Upper lobe of right lung (tissue), 1 donor: ENCODE measurements at places on chromosomes 6 and 20.

DNA sequence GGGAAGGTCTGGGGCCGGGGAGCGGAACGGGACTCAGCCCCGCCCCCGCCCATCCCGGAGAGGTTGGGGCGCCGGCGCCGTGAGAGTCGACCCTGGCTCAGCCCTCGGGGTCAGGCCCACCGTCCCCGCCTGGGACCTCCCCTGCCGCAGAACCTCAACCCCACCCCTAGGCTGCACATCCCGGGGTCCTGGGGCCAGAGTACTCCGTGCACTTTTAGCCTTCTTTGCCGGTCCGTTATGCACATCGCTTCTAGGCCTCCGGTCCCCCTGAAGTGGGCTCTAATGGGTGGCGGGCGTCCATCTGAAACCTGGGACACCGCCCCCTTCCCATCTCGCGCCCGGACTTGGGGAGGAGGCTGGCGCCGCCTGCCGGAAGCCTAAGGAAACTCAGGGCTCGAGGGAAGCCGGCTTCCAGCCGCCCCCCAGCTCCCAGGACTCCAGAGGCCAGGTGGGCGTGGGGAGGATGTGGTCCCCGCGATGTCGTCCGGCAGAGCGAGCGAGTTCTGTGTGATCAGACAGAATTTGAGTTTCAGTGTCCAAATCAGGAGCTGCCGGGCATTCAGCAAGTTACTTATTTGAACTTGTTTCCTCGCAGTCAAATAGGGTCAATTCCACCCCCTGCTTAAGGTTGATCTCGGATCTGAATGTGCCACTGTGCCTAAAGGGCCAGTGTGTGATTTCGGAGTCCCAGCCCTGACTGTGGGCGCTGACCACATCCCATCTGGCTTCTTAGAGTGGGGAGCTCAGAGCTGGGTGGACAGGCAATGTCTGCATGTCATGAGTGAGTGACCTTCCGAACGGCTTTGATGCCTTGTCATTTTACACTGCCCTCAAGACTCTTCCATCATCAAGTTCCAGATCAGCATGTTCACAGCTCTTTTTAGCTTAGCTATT is 47.6 kb downstream of the CPXM1 start:
- no peak for DNase-seq

DNA sequence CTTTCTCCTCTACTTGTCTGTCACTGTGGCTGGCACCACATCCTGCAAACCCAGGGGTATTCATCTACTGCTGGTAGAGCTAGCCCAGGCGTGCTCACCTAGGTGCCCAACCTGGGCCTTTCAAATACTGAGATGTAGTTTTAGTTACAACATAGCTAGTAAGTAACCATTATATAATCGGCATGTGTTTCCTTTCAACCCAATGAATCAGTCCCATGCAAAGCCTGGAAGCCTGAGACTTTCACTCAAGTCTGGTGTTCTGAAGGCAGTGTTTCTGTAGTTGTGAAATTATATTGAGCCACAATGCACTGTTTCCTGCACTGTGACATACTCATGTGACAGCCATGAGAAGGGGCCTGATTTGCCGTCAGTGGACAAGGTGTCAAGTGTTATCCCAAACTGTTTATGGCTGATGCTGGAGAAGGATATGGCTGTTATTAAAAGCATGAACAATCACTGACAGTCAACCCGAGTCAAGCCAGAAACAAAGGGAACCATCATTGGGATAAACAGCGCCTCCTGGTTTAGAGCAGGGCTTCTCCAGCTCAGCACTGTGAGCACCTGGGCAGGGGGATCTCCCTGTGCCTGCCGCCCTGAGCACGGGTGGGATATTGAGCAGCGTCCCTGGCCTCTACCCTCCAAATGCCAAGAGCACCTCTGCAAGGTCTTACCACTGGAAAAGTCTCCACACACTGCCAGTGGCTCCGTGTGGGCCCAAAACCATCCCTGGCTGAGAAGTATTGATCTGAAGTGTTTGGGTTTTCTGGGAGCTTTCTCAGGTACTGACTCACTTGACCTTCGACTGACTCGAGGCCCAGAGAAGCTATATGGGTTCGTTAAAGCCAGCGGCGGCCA is 1.6 kb downstream of the PSMA7 start:
- DNase-seq: no peak

GRCh38 chr6:110799189-110799588 is 16.1 kb downstream of the CDK19 start:
- no peak for DNase-seq

GRCh38 chr6:75608956-75609533 is 7.4 kb downstream of the SENP6 start:
- DNase-seq: no peak

DNA sequence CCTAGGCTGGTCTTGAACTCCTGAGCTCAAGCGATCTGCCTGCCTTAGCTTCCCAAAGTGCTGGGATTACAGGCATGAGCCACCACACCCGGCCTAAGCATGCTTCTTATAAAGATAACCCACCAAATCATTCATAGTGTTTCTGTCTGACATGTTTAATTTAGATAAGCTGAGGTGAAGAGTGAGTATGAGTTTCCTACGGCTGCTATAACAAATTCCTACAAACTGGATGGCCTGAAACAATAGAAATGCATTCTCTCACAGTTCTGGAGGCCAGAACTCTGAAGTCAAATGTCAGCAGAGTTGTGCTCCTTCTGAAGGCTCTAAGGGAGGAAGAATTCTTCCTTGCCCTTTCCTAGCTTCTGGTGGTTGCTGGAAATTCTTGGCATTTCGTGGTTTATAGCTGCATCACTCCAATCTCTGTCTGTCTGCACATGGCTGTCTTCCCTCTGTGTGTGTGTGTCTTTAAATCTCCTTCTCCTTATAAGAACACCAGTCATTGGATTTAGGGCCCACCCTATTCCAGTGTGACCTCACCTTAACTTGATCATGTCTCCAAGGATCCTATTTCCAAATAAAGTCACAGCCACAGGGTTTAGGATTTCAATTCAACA is 29.9 kb downstream of the MAPK13 start:
- no peak for DNase-seq

DNA sequence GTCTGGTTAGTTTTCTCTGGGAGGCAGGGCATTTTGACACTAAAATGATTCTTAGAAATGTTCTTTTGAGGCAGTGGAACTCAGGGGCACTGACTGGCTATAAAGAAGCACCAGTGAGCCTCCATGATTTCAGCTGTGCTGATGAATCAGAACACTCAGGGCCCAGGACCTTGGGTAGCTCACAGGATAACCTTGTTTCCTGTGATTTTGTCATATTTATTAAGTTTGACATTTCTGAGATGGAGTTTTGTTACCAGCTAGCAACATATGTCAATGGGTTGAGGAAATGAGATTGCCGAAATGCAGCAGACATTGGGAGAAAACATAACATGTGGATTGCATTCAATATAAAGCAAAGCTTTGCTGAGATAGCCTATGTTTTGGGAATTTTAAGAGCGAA is 802.4 kb downstream of the EYS start:
- DNase-seq: no peak

- DNase-seq: no peak
Measured at GRCh38 chr6:164345327-164345726, 930.8 kb downstream of the QKI start.

DNA sequence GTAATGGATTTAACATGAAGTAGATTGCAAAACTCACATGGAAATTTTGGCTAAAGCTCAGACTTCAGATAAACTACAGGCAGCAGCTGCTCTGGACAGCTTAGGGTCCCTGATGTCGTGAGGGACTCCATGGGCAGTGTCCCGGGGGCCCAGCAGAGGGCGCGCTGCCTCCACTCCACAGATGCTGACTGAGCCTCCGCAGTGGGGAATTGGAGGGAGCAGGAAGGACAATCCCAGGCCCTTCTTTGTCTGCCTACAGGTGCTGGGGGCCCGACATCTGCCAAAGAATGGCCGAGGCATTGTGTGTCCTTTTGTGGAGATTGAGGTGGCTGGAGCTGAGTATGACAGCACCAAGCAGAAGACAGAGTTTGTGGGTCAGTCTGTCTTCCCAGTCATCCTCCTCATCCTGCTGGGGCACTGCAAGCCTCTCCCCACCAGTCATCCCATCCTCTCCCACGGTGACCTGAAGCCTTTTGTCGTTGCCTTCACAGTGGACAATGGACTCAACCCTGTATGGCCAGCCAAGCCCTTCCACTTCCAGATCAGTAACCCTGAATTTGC is 35.9 kb downstream of the PLCG1 start:
- peak; percentile 88 for DNase-seq

DNA sequence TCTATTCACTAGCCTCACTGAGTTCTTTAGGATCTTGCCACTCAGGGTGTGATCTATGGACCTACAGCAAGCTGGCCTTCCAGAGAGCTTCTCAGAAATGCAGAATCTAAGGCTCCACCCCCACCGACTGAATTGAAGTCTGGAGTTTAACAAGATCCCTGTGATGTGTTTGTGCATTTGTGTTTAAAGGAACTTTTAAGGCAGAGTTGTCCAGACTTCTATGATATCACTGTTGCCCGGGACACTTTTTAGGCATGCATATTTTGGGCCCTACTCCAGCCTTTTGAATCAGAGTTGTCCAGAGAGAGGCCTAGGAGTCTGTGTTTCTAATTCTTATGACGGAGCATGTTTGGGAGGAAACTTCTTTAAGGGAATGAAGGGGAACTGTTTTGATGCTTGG is 232.3 kb downstream of the QKI start:
- DNase-seq: no peak

GRCh38 chr6:106642476-106642875 is 13.1 kb downstream of the QRSL1 start:
- no peak for DNase-seq

GRCh38 chr6:29547573-29547972 is 12.0 kb downstream of the UBD start:
- no peak for DNase-seq

DNA sequence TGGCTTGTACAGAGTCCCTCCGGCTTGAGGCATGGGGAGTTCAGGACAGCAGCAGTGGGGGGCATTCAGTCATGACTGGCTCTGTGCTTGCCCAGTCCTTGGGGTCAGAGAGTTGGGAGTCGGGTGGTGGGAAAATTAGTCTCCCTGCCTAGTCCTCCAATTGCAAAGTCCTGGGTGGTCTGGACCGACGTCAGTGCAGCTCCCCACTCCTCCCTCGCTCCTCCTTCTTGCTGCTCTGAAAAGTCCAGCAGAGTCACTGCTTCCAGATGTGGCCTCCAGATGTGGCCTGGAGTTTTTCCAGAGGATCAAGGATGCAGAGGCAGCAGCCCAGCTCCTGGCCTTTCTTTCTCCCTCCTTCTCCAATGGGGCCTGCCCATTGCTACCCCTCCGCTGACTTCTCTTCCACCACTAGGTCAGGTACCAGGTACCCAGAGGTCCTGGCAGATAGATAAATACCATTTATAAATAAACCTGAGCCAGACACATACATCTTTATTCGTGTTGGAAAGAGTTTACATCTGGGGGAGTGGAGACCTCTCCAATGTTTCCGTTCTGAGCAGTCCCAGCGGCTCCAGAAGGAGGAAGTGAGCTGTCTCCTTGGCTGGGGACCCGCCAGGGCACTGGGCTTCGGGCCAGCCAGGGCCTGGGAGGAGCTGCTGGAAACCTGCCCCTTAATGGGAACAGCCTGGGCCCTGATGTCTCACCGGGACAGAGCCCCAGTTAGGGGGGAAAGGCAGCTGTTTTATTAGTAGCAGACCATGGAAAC is 49.0 kb upstream of the RNF24 start:
- DNase-seq: peak; percentile 91

- no peak for DNase-seq
Measured at GRCh38 chr6:53009056-53009455, 14.0 kb upstream of the GSTA4 start.

GRCh38 chr6:127117979-127118297 is 533 bp upstream of the RSPO3 start:
- peak; percentile 60 for DNase-seq

DNA sequence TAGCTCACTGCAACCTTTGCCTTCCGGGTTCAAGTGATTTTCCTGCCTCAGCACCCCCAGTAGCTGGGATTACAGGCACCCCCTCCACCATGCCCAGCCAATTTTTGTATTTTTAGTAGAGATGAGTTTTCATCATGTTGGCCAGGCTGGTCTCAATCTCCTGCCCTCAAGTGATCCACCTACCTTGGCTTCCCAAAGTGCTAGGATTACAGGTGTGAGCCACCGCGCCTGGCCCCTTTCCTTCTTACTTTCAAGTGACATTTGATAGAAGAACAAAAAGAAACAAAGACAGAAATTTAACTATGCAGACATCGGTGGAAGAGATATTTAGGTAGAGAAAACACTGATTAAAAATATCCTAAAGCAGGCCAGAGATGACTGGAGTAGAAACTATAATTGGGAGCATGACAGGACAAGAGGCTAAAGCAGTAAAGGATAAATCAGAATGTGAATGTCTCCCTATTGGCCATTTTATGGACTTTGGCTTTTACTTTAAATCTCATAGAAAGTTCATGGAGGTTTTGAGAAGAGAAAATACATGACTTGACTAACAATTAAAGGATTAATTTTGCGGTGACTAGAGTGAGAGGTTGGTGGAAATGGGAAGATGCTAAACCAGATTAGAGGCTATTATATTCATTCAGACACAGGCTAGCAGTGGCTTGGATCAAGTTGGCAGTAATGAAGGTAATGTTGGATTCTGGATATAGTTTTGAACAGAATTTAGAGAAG is 2.2 kb upstream of the EYS start:
- no peak for DNase-seq

DNA sequence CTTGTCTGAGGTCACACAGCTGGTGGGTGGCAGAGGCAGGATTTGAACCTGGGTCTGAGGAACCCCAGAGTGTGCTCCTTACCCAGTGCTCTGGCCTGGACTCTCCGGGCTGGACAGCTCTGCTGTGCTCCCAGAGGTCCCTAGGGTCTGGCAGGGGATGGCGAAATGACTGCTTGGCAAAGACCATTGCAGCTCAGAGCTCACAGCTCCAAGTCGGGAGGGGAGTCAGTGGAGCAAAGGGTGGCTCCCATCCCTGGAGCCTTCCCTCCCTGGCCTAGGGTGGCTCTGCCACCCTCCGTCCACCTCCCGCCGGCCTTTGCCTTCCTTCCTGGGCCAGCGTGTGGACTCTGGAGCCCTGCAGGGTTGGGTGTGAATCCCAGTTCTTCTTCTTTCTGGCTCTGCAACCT is 17.5 kb downstream of the CEBPB start:
- no peak for DNase-seq

DNA sequence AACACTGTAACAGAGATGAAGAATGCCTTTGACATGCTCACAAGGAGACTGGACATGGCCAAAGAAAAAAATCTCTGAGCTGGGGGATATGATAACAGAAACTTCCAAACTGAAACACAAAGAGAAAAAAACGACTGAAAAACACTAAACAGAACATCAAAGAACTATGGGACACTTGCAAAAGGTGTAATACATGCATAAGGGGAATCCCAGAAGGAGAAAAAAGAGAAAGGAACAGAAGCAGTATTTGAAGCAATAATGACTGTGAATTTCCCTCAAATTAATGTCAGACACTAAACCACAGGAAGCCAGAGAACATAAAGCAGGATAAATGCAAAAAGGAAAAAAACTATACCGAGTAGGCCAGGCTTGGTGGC is 117.4 kb upstream of the ARID1B start:
- no peak for DNase-seq
